ENCODE measurements at places on chromosomes 2 and 18.

DNA sequence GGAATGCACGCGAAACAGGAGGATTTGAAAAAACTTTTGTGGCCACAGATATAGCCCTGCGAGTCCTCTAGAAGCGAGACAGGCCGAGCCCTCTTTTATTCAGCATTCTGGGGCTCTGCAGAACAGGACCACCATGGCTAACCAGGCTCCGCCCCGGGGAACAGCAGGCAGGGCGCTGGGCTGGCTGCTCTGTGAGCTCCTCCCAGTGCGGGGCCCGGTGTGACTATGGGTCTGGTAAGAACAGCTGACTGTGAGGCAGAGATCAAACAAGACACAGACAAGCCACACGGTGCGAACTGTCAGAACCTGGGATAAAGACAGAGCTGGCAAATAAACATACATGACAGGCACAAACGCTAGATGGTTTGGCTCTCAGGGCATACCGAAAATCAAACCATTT is 15.5 kb downstream of the PXDN start:
- no peak for DNase-seq

- no peak for DNase-seq
Measured at GRCh38 chr18:51617167-51617566, 419.7 kb upstream of the MEX3C start.

GRCh38 chr2:156098506-156098905 is 234.0 kb downstream of the NR4A2 start:
- no peak for DNase-seq

DNA sequence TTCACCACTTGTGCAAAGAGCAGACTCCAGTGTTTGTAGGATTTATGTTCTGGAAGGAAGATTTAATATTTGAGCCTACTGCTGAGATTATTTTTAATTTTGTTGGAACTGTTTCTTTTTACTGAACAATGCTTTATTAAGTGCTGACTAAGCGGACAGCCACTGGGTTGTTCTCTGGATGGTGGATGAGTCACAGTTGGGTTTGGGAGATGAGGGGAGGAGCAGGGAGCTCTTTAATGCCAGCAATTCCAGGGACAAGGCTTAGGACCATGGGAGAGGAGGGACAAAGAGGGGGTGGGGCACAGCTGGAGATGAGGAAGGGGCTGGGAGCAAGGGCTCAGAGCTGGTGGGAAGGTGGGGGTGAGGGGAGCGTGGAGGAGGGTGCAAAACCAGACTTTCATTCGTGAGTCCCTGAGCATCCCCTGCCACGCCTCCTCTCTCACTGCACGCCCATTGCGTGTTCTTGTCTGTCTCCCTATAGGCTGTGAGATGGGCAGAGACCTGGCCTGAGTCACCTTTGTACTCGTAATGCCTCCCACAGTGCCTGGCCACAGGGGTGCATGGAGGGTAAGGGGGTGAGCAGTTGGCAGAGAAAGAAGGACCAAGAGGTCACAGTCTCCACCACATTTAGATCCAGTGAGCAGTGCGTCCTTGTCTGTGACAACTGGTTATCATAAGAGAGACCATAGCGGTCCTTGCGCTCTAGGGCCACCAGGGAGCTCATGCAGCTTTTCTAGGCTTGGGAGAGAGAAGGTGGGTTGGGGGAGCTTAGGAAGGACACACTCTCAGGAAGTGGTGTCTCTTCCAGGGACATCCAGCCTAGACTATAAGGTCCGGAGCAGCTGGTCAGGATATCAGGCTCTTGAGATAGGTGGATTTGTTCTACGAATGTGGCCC is 18.4 kb downstream of the SLC4A3 start:
- no peak for DNase-seq

GRCh38 chr2:166417669-166418068 is 41.9 kb upstream of the SCN9A start:
- no peak for DNase-seq

- DNase-seq = no peak
Measured at GRCh38 chr2:191038241-191038725, 24.3 kb upstream of the STAT1 start.

GRCh38 chr18:8261651-8262091 is 347.6 kb upstream of the RAB12 start:
- no peak for DNase-seq

- no peak for DNase-seq
Measured at GRCh38 chr2:58527647-58528046, 286.5 kb upstream of the FANCL start.

- DNase-seq = no peak
Measured at GRCh38 chr2:12269041-12269972, 447.4 kb upstream of the TRIB2 start.

- no peak for DNase-seq
Measured at GRCh38 chr2:86068136-86068588, 37.5 kb downstream of the POLR1A start.

GRCh38 chr2:67485431-67485830 is 88.3 kb downstream of the ETAA1 start:
- no peak for DNase-seq

Data from lower leg skin (tissue), 4 donors.